ENCODE measurements at places on chromosomes 4 and X. TPM values are rescaled to one million over a fixed set of nuclear protein-coding genes. Genes with fewer than 3 reads are reported as not detected.

FANCB gene
- 6.8 TPM for total RNA-seq

NDST4 gene
- 1.3 TPM for total RNA-seq

MAMLD1 gene
- total RNA-seq = 15.3 TPM

SEPTIN11 gene
- total RNA-seq = 126 TPM

MGST2 gene
- 42.8 TPM for total RNA-seq

RENBP gene
- total RNA-seq = 23.0 TPM

PGK1 gene
- total RNA-seq = 194 TPM

LDOC1 gene
- 28.3 TPM for total RNA-seq

TEX11 gene
- not detected for total RNA-seq

MAGEA10 gene
- not detected for total RNA-seq

HELT gene
- total RNA-seq = not detected

ARHGAP36 gene
- not detected for total RNA-seq

FGFR3 gene
- total RNA-seq = 5.4 TPM
